ENCODE measurements at places on chromosomes 11 and 22.

- DNase-seq, result no peak
These were observed 110.0 kb downstream of the FBXO7 start for GRCh38 chr22:32584650-32585049.

- DNase-seq, result no peak
These were observed 269.0 kb downstream of the OPCML start for GRCh38 chr11:133263332-133263731.

- DNase-seq, result peak; percentile 95
These were observed 587 bp downstream of the SLC25A22 start for GRCh38 chr11:797296-798092.

DNA sequence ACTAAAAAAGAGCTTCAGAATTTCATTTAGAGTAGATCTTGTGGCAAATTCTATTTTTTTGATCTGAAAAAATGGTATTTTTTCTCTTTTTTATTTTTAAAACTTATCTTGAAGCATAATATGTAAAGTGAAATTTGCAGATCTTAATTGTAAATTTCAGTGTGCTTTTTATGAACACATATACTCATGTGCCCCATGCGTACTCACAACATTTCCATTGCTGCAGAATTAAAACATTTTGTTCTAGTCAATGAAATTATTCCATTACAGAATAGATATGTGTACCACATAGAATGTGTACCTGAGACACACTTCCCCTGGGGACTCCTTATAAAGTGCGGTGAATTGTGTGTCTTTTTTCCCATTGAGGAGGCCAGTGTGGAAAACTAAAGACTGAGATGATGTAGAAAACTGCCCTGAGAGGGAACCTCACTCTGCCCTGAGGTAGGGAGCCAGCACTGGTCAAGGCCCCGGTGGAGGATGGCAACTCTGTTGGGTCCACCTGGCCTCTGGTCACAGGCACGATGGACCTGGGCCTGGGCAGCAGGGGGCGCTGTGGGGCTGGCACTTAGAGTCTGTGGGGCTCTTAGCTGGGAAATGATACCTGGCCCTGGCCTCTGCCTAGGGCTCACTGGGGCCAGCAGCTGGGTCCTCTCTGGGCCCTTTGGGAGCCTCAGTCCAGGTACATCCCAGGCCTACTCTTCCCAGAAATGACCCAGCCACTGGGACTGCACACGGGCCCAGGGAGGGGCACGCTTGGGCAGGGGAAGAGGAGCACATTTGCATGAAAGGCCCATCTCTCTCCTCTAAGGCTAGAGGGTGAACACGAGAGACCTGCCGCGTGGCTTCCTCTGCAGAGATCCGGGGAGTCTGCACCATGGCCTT is 77.9 kb upstream of the TOP3B start:
- DNase-seq, result no peak

GRCh38 chr11:125496529-125496857 is 428 bp upstream of the FEZ1 start:
- DNase-seq, result no peak

- DNase-seq, result peak; percentile 82
These were observed 22.8 kb downstream of the LARGE1 start for GRCh38 chr22:33897448-33897835.
